CD4-positive, alpha-beta T cell treated with Interleukin-4 for 1 hour (primary cell): ENCODE measurements at places on chromosomes 13 and 19.

- no peak for DNase-seq
Measured at GRCh38 chr13:63516124-63516523, 2100.5 kb upstream of the PCDH20 start.

DNA sequence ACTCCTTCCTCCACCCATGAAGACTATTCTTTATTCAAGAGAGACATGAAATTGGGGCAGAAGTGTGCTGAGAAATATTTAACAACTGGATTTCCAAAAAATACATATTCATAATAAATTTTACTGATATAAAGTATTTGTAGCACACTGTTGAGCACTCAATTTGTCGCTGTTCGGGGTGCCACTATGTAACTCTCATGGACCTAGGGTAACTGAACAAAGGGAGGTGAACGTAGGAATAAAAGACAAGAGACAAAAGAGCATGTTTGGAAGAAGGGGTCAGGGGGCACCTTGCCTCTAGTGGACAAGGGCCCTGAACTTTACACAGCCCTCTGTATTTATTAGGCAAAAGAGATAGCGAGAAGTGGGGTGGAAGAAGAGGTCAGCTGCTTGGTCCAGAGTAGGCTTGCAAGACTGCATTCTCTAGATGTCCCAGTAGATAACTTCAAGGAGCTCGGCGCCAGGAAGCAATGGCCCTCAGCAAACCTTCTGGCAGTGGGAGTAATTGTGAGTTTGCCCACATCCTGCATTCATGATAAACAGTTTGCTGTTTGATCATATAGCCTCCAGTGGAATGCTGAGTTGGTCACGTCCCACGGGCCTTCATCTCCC is 4.5 kb upstream of the ZNF175 start:
- no peak for DNase-seq

DNA sequence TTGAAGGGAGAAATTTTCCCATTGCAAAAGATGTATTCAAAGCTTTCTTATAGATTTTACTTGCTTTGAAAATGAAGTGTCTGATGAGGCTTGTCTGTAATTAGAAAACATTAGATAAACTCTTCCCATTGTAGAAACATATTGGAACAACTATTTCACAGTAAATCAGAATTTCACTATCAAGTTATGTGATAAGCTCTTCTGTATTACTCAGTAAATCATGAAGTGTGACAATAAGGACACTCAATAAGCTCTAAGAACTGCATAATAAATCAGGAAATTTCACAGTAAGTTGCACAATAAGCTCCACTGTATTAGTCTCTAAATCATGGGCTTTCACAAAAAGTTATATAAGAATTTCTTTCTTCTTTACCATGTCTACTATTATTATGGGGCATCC is 1546.6 kb downstream of the SLITRK5 start:
- no peak for DNase-seq

DNA sequence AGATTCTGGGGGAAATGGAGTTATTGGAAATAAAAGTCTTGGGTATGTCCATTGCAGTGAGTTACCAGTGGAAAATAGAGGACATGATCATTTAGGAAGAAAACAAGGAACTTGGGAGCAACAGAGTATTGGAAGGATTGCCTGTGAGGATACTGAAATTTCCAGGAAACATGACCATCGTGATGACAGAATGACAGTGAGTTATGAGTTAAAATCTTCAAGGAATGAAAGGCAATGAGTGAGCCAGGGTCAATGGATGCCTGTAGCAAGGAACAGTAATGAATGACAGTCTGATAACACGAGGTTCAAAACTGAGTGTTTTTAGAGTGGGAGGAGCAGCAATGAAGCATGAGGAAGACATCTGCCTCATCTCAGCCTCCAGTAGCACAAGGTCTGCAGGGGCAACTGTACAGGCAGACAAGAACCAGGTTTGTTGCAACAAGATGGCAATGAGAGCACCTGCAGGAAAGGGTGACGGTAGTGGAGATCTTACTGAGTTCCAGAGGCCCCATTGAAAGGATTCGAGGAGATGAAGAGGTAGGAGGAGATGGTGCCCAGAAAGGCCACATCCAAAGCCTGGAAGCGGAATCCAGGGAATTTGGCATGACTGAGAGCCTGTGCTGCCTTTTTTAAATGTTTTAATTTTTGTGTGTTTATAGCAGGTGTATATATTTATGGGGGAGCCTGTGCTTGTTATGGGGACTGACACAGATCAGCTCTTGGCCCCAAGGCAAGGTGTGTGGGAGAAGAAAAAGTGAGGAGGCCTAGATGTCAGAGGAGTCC is 43.9 kb downstream of the N4BP2L1 start:
- no peak for DNase-seq

GRCh38 chr19:10339380-10339960 is at the start of gene ICAM3:
Gene ICAM3, minus strand, starts transcription at chr19:10339624. Its CDS starts 10 bp downstream, at chr19:10339614.
- DNase-seq = peak; percentile 66

DNA sequence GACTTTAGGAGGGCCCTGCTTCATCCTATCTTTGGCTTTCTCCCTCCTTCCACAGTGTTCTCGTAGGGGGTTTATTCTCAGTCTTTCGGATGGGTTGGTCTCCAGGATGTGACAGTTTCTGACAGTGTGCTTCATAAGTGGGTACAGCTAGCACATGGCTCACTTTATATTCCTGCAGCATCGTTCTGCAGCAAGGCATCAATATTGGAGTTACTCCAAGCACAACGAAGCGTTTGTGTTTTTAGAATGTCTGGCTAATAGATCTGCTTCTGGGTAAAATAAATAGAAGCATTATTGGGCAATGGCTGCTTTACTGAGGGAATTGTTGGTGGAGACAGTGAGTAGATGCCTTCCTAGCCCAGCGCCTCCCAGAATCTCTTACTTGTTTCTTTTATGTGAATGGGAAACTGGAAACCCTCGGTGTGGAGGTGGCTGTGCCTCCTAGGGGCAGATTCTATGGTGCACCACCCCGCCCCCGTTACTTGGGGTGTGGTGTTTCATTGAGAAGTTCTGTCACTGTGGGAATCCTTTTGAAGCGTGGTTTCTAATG is 2.0 kb downstream of the FARP1 start:
- no peak for DNase-seq

DNA sequence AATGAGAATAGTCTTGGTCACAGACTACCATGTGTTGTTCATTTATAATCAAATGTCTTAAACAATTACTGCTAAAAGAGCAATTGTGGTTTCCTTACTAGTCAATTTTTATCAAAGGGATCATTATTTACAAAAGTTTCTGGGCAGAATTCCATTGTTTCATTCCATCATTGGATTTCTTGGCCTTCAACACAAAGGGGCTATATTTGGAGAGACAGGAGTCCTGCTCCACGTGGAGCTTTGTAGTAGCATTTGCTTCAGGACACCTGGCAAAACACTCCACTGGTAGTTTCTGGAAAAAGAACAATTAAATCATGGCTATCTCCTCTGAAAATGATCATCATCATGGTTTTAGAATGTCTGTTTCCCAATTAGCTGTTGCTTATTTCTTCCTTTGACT is 22.3 kb upstream of the STARD13 start:
- DNase-seq = no peak

DNA sequence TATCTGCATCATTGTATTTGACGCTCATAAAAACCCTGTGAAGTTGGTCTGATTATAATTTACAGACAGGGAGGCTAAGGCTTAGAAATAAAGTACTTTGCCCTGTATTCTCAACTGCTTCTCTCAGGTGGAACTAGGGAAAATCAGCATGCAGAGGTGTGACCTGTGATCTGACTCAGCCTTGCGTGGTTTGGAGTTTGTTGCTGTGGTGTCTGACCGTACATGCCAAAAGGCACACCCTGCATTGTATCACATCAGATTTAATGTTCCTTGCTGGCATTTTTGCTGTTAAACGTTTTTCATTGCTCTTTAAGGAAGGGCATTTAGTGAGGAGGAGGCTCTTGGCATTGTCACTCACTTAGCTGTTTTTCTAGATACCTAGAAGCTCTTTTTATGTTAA is 58.8 kb upstream of the C1QTNF9B start:
- DNase-seq = no peak

DNA sequence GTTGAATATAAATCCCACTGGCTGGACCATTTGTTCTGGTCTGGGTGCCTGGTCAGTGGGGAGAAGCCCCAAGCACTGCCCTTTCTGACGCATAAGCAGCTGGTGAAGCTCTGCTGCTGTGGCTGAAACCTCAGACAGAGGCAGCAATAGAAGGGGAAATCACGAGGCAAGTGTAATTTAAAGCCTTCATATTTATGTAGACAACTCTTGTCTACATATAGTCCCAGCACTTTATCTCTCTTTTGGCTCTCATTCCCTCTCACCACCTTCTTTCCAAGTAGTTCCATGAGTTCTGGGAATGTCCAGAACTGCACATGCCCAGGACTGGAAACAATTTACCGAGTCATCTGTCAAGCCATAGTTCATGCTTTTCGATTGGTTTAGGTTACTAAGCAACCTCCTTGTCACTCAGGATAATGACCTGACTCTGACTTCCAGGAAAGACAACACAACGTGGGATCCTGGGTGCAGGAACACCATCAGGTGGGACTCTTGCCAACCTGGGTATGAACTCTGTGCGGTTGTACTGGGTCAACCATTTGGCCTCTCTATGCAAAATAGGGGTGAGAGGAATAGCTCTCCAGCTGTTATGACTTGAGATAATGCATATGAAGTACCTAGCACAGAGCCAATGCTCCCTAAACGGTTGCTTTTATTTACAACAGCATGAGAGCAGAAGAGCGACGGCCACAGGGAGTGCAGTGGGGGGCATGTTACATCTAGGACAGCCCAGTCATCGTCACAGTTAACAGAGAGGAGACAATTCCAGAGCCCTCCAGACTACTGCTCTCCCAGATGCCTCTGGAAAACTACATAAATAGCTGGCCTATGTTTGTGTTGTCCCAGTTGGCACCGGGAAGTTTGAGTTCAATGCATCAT is 321.9 kb downstream of the FOXO1 start:
- DNase-seq = no peak

DNA sequence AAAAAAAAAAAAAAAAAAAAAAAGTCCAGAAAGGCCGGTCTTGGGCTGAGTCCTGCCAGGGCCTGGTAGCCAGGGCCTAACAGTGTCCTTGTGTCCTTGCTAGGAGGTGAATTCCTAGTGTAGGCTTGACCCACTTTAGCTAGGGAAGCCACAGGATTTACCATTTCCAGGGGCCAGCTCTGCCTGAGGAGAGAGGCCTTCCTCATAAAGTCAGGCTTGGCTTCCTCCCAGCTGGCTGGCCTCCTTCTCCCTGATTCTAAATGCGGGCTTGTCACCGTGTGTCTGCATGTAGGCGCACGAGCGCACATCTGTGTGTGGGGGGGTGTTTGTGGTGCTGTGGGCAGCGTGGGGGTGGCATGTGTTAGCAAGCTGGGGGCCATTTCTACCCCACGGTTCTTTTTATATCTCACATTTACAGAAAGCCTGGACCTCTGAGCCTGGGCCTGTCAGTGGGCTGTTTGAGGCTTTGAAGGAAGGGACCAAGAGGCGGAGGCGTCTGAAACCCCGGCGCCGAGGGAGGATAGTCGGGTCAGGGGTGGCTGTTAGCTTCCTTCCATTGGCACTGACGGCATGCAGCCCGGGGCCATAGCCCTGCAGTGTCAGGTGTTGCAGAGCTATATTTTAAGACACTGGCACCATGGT is 31.7 kb downstream of the IER2 start:
- DNase-seq = peak; percentile 51

GRCh38 chr13:101210774-101211173 is 205.5 kb downstream of the NALCN start:
- no peak for DNase-seq
